NCI-H526 treated with DMSO at 0.1 percent for 48 hours (cell line): ENCODE measurements at places on chromosomes 1 and 21.

- DNase-seq: no peak
These were observed 92.9 kb downstream of the UBIAD1 start for GRCh38 chr1:11365744-11366387.

GRCh38 chr1:216983823-216984222 lies 260.6 kb upstream of the ESRRG start:
- no peak for DNase-seq

DNA sequence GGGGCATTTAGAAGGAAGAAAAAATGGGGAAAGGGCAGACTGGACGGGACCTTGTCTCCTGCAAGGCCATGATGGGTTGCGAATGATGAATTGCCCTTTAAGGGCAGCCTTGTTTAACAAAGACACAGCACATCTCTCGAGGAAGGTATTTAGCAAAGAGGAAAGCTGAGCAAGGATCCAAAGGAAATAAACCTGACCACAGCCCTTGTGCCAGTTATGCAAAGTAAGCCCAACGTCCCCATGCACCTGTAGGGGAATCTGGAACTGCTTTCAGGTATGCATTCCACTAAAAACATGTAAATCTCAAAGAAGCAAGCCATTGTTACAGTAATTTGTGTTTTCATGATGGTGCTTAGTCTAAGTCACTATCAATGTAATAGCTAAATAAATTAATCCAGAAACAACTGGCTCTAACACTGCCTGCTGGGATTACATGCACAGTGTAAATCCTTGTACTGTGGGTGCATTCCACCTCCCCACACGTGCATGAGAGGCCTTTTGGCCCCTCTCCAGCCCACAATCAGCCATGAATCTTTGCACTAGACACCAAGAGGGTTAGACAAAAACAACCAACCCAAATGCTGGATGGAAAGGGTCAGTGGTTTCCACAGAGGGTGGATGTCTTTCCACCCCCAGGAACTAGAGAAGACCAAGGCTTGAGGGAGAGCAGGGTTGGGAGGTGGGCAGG lies 228.8 kb upstream of the KAZN start:
- peak; percentile 97 for DNase-seq

DNA sequence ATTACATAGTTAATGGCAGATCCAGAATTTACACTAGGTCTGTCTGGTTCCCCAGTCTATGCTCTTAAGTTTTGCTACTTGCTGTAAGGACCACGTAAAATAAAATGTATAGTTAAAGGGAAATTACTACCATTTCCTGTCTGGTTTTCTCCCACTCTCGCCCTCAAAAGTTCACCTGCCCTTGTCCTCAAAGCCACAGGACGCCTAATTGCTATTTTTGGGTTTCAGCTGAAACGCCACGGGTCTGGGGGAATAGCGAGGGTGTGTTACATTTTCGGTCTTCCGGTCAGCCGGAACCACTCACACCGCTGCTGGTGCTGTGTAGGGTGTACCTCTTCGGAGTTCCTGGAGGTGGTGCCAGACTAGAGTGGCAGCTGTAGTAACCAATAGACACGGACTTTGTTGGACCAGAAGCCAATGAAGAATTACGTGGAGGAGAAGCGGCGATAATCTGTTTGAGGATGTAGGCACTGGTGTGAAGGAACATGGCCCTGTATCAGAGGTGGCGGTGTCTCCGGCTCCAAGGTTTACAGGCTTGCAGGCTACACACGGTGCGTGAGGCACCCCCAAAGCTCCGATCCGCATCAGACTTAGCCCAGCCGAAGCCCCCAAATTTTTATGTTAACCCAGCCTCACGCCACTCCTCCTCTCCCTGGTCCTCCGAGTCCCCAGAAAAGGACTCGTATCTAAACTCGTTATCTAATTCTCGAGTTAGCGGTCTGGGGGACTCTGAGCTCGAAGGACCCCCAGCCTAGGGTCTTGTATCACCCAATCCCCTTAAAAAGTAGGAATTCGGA lies at the start of gene TARS2:
TARS2 (plus strand) TSS at position 454 of the 797 bp plus-strand sequence; CDS start at position 486, 32 bp downstream.
- DNase-seq: peak; percentile 100

DNA sequence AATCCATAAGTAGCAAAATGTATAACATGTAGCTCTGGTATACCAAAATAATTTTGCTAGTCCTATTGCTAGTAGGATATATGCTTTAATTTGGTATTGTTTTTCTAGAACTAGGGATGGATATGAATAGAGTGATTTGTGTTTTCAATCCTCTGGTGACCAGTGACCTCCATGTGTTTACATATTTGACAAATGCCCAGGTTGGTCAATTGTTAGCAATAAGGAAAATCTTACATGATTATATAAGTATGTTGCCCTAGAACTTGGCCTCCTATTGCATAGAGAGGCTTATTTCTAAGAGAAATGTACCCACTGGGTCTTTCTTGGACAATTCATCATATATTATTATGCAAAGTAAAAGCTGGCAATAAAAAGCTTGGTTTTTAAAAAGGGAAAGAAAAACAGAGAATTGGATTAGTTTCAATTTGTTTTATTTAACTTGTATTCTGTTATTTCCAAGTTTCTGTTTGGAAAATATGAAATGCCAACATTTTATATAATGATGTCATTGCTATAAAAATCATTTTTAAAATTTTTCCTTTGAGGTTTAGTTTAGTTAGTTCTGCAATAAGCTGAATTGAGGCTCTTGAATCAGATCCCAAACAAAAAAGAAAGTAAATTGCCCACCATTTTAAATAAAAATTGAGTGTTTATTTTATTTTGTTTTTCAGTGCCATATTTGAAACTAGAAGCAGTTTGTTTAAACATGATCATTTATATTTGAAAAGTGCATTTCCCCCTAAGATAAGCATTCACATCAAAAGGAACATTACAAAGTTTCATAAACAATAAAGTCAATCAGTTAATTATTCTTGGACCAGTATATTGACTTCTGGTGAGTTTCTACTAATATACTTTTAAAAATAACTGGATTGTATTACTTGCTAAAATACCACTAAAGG lies 210.9 kb downstream of the ZC3H11B start:
- no peak for DNase-seq

DNA sequence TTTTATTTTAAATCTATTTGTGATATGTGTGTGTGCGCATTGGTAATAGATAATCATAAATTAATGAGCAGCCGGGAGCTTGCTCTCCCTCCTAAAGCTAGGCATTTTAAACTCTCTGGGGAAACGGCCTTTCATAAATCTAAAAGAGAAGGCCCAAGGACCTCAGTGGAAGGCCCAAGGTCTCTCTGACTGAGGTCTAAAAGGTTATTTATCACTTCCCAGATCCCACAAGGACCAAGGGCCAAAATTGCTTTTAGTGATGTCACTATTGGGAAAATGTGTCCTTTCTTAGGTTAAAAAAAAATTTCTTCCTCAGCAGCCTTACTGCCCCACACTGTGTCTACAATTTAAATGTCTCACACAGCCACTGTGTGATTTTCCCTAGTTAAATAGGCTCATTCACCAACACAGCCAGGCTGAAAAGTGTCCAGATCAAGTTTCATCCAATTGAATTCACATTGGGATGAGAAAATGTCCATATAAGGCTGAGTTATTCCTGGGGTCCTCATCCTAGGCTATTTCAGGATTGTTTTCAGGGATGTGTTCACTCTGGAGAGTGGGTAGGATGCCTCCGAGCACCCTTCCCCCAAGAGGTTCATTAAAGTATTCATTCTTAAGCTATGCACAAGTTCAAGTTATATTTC lies 46.1 kb downstream of the SLC44A3 start:
- DNase-seq: peak; percentile 30

DNA sequence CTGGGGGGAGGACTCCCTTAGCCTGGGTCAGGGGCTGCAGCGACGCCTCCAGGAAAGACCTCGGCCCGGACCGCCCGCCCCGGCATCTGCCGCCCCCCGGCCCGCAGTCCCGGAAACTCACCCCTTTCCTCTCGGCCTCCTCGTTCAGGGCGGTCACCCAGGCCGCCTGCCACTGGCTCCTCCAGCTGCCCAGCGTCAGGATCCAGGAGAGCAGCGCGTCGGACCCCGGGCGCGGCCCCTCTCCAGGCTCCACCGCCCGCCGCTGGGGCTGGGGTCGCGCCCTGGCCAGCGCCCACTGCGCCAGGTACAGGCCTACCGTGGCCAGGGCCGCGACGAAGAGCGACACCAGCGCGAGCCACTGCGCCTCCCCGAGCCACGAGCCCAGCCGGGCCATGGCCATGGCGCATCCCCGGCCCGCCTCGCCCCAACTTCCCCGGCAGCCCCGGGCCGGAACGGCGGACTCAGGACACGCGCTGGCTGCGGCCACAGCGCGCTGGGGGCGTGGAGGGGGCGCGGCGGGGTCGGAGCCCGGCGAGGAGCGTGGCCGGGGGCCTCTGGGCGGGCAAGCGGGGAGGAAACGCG lies 478 bp downstream of the C2CD2 start:
- no peak for DNase-seq

DNA sequence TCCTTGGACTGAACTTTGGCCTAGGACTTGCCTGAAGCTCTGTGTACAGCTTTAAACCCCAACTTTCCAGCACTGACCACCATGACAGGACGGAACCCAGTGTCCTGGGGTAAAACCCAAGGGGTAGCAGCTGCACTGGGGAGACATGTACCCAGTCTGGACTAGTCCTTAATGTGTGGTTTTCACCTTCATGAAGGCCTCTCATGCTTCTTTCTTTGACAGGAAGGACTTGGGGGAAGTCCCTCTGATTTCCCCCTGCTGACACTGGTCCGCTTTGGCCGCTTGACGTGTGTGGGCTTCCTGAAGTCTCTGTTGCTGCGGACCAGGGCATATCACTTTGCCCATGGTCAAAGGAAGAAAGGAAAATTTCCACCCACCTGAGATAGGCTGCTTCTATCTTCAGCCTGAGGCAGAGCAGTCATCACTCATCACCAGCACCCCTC lies 66.3 kb upstream of the PRDX6 start:
- DNase-seq: no peak

GRCh38 chr1:15155888-15156741 lies 2.6 kb downstream of the TMEM51 start:
- no peak for DNase-seq

DNA sequence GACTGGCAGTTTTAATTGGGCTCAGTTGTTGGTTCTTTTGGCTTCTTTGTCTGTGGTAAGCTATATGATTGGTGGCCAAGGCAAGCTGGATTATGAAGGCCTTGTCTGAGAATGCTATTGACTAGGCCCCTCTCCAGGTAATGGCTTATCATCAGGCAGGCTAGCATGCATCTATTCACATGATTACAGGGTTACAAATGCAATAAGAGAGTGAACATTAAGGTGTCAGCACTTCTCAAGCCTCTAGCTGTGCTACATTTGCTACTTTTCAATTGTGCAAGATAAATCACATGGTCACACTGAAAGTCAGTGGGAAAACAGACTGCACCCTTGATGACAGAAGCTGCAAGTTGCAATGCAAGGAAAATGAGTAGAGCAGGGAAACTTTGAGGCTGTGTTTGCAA lies 550.9 kb upstream of the TMPRSS15 start:
- DNase-seq: no peak

- DNase-seq: no peak
These were observed 245.4 kb downstream of the NPHP4 start for GRCh38 chr1:5746611-5747425.
